ENCODE measurements at places on chromosomes 4 and X.
A peak's percentile ranks its signal among the peaks of the same experiment; 100 is the strongest.

GRCh38 chr4:6692806-6693205, 872 bp upstream of the S100P start:
- DNase-seq = no peak

GRCh38 chr4:102295153-102295862, 50.0 kb downstream of the SLC39A8 start:
- no peak for DNase-seq

DNA sequence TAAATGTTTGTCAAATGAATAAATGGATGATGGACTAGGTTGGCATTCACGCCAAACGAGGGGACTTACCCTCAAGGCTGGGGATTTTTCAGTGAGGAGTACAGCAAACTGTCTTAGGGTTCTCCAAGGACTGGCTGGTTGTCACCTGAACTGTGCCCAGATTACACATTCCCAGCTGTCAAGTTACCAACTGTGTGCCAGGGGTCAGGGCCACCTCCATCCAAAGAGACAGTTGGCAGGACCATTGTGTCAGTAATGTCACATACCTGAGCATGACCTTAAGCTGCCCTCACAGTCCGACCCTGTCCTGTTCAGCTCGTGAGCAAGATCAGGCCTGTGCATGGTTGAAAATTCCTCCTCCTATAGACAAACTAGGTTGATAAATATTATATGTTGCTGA, 116.7 kb downstream of the MID1IP1 start:
- DNase-seq = no peak

GRCh38 chr4:122050841-122051240, 99.0 kb upstream of the TRPC3 start:
- DNase-seq = no peak

DNA sequence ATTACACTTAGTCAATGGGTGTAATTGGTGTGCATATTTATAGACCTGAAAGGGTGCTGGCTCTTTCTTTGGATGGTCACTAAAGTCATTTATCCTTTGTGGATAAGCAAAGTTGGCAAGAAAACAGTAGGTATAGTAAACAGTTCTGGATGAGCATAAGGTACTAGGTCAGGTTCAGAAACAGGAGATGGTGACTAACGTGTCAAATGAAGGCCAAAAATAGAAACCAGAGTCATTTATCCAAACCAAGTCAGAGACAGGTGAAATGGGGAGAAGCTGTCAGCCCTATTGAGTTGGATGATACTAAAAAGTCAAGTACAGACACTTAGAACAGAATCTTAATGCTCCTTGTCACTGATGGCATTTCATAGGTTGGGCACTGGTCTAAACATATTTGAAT, 313.1 kb downstream of the KLHL13 start:
- no peak for DNase-seq

- no peak for DNase-seq
Measured at GRCh38 chrX:23736030-23736429, 7.0 kb downstream of the ACOT9 start.

DNA sequence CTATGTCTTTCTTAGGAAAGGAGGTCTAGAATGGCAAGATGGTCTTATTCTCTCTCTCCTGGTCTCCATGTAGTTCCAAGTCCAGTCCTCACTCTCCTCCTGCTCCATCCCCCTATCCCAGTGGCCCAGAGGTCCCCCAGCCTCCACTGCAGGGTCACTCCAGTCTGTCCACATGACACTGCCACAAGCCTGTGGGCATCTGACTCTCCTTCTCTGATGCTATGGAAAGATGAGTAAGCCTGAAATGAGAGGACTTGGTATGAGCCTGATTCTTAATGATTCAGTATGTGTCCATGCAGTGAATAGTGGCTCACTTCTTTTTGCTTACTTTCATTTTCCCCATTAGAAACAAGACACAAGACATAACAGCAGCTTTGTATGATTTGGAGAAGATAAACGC, 516.8 kb upstream of the ADGRL3 start:
- peak; percentile 35 for DNase-seq

DNA sequence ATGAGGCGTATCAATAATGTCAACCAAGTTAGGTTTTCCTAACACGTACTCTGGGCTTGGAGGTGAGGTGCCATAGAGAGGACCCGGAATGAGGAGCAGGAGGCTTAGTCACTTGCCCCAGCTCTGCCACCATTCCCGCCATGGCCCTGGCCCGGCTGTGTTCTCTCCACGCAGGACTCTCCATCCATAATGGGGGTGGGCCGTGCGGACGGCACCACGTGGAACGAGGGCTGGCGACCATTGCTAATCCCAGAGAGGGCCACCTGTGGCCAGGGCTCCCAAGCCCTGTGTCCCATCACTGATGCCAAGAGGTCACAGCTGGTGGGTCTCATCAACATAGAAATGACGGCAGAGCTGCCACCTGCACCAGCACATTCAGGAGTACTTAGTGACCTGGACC, 76.4 kb downstream of the JAKMIP1 start:
- no peak for DNase-seq

GRCh38 chr4:56003606-56004005, 54.9 kb downstream of the CEP135 start:
- no peak for DNase-seq

- DNase-seq = no peak
Measured at GRCh38 chr4:38162240-38162784, 202.1 kb downstream of the PTTG2 start.

DNA sequence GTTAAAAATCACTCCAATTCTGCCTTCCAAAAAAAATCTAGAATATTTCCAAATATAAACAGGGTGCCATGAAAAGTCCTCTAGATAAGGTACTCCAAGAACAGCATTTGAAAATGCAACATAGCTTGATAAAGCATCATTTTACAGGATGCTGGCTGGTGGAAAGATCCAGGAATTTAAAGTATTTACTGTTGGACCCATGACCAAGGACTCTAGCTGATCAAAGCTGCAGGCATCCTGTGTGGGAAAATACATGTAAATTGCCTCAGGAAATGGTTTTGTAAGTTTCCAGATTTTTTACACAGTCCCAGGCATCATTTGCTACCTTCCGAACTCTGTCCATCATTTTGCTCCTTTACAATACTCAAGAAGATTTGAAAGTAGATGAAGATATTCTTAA, 164.4 kb downstream of the GRIA3 start:
- no peak for DNase-seq

DNA sequence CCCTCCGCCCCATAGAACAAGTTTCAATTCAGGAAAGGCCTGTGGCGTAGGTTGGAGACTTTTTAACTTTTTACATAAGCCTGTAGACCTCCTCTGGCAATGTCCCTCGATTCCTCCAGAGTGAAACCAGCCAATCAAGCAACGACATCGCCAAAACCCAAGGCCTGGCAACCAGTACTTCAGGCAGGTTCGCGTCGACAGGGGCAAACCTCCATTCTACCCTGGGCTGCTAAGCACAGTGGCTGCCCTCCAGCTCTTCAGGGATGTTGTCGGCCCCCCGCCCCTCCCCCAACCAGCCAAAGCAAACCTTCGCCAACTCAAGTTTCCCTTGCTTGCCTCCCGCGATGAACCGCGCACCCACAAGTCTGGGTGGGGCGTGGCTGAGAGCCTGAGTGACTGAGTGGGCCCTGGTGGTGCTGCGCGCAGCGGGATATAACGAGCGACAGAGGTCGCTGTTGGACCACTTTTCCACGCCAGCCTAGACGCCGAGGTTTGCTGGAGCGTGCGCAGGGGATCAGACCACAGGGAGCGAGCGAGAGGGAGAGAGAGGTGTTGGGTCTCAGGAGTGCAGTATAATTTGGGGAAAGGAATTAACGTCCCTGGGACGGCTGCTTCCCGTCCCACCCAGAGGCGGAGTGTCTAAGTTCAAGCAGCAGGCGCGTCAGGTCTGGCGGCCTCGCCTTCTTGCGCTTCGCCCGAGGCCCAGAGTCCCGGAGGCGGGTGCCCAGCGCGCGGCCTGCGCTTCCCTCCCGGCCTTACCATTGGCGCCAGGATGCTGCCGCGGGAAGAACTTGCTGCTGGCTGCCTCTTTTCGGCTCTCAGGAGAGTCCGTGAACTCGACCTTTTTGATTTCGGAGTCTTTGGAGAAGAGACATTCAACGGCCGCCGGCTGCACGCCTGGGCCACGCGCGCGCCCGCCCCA, 9.0 kb upstream of the PITX2 start:
- peak; percentile 85 for DNase-seq

- DNase-seq = no peak
Measured at GRCh38 chr4:83929550-83929949, 393.6 kb downstream of the GPAT3 start.

- no peak for DNase-seq
Measured at GRCh38 chrX:1877780-1878179, 262.9 kb downstream of the ASMT start.

- no peak for DNase-seq
Measured at GRCh38 chr4:121697564-121697963, 784 bp upstream of the ANXA5 start.

DNA sequence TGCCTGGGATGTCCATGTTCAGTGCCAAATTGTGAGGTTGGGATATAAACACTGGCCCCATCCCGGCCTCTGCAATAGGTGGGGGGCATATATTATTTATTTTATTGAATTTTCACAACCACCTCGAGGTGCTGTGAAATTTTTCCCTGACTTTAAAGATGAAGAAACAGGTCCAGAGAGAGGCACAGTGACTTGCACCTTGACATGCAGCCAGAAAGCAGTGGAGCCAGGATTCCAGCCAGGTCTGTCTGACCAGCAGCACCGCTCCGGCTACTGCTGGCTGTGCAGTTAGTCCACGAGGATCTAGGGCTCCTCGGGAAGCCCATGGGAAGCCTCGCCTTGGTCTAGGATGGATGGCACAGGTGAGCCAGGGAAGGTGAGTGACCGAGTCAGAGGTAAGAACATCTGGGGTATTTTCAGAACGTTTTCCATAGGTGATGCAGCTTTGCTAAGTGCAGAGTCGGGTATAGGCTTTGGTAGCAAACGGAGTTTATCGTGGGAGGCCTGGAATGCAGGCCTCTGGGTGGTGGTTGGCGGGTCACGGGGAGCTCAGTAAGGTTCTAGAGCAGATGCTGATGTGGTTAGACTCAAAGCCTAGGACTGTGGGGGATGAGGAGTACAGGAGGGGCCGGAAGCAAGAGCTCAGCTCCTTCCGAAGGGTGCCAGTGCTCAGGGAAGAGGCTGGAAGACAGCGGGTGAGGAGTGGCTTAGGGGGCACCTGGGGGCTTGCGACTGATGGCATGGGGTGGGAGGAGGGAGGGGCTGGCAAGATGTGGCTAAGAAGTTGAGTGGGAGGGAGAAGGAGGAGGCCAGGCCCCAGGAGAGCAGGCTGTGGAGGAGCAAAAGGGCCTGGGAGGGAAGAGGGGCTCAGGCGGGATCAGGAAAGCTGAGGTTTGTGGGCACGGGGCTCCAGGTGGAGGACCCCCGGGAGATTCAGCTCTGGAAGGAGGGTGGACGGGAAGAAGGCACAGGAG, 107.7 kb upstream of the LRPAP1 start:
- no peak for DNase-seq

DNA sequence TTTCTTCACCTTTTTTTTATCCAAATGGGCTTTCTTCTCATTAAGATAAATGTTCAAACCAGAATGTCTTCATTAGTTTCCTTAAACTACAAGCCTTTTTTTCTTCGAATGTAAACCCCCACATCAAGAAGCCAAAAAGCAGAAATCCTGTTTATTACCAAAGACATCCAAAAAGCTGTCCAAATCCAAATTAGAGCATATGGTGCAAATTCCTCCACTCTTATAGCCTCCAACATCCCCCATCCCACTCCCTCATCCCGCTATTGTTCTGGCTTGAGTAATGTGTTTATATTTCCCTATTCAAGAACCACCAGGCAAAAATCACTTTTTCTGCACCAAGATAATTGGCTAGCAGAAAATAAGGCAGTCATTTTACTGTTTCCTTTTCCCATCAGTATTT, 315.1 kb upstream of the ADGRL3 start:
- DNase-seq = no peak

- no peak for DNase-seq
Measured at GRCh38 chr4:145186729-145187128, 6.3 kb upstream of the OTUD4 start.

GRCh38 chrX:8738588-8739189, 6.8 kb upstream of the ANOS1 start:
- DNase-seq = peak; percentile 11

DNA sequence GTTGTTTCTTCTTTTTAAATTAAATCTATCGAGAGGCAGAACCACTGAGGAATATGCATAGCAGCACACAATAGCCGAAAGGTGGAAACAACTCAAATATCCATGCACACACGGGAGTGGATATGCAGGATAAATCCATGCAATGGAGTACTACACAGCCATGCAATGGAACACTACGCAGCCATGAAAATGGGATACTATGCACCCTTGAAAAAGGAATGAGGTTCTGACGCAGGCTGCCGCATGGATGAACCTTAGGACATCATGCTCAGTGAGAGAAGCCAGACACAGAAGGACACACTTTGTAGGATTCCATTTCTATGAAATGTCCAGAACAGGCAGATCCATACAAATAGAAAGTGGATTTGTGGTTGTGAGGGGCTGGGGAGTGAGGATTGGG, 18.4 kb upstream of the P2RY8 start:
- no peak for DNase-seq

DNA sequence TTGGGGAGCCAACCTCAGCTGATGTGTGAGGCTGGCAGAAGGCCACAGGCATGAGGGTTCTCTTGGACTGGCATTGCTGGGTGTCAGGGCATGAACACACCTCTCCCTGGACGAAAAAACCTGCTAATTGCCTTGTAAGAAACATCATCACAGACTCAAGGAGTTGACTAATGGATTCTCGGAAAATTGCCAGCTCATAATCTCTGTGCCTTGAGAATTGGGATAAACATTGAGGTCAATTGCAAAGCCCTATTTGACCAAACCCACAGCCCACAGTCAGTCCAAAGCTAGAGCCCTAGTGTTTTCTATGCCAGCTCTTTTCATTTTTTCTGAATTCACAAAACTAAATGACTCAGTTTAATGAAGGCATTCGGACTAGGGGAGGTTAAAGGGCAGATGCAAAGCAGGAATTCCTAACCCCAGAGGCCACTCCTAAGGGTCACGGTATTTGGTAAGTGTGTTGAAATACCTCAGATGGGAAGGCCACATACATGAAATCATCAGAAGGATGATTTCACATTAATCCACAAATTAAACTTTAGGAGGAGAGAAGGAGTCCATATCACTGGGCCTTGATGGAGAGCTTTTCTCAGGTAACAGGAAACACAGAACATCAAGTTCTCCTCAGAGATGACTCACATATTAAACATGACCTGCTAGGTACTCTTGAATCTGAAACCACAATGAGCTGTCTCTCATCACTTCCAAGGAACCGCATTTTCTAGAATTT, 39.0 kb upstream of the RASL11B start:
- DNase-seq = no peak

GRCh38 chr4:158825433-158826036, 56.7 kb downstream of the FNIP2 start:
- DNase-seq = no peak

GRCh38 chrX:69179380-69179911, 14.2 kb upstream of the PJA1 start:
- DNase-seq = no peak

GRCh38 chr4:149884529-149885181, 69.0 kb upstream of the IQCM start:
- no peak for DNase-seq

DNA sequence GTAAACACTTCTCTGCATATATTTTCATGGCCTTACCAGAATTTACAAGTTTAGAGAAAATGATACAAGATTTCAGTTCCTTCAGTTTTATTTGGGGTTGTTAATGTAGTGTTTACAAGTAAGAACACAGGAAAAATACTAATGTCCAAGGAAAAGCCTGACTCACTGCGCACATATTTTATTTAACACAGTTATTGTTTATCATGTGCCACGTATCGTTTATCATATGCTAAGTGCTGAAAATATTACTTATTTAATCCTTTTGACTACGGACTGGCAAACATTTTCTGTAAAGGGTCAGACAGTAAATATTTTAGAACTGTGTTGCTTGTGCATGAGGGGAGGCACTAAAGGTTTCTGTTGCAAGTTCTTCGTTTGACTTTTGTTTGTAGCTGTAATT, 794 bp downstream of the HSD17B13 start:
- DNase-seq = no peak

GRCh38 chr4:173936861-173937260, 346.6 kb downstream of the FBXO8 start:
- DNase-seq = no peak

Measured in COLO829 (cell line).